ENCODE measurements at places on chromosomes 7 and 10.

- H3K4me3 ChIP-seq, result no peak overlapping the region
- no peak overlapping the region for H3K27ac ChIP-seq
- H3K27me3 ChIP-seq, result no peaks in the 10 kb centered on the region
- peaks cover 9% of the 10 kb centered on the region for H3K4me1 ChIP-seq
- DNase-seq, result no peak
Observed at GRCh38 chr7:11491811-11492210, 340.2 kb downstream of the THSD7A start.

DNA sequence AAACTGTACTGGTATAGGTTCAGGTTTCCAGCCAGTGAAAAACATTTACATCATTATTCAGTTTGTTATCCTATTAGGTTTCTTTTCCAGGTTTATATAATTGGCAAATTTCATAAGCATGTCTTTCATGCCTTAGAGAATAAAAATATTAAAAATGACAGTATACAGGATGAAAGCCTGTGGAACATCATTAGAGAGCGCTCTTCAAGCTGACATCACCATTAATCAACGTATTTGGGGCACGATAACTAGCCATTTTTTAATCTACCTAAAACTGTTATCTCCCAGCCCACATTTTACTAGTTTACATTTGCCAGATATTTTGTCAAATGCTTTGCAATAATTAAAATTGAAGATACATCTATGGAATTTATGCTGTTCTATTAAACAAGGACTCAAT is 714.1 kb downstream of the CNTNAP2 start:
- no peak for DNase-seq
- no peaks in the 10 kb centered on the region for H3K4me1 ChIP-seq
- no peaks in the 10 kb centered on the region for H3K36me3 ChIP-seq
- H3K27me3 ChIP-seq, result no peaks in the 10 kb centered on the region
- H3K27ac ChIP-seq, result no peak overlapping the region

GRCh38 chr7:82131215-82131614 is 312.4 kb downstream of the CACNA2D1 start:
- H3K36me3 ChIP-seq, result no peaks in the 10 kb centered on the region
- no peaks in the 10 kb centered on the region for H3K27me3 ChIP-seq
- H3K27ac ChIP-seq, result no peak overlapping the region

- H3K4me1 ChIP-seq, result peaks cover 24% of the 10 kb centered on the region
- H3K27ac ChIP-seq, result no peak overlapping the region
- H3K36me3 ChIP-seq, result no peaks in the 10 kb centered on the region
- H3K27me3 ChIP-seq, result no peaks in the 10 kb centered on the region
Observed at GRCh38 chr7:81150951-81151361, 232.1 kb upstream of the SEMA3C start.

DNA sequence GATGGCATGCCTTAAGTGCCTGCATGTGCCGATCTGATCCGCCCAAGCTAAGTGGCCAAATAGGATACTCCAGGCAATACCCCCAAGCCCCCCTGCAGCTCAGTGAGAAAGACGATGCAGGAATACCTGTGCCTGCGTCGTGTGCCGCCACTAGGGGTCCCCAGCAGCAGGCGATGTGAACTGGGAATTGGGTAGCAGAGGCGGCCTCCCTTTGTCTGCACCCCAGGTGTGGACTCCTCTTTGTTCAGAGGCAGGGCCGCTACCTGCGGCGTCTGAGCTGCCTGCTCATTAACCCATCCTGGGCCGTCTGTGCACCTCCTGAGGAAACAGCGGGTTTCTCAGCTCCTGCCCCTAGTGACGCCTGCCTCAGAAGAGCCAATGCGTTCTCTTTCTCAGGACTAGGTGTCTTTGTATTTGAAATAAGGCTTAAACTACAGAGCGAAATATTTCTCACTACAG is 4.8 kb upstream of the CHN2 start:
- H3K36me3 ChIP-seq, result peaks cover 13% of the 10 kb centered on the region
- H3K27me3 ChIP-seq, result peaks cover 14% of the 10 kb centered on the region
- no peak overlapping the region for H3K4me3 ChIP-seq

DNA sequence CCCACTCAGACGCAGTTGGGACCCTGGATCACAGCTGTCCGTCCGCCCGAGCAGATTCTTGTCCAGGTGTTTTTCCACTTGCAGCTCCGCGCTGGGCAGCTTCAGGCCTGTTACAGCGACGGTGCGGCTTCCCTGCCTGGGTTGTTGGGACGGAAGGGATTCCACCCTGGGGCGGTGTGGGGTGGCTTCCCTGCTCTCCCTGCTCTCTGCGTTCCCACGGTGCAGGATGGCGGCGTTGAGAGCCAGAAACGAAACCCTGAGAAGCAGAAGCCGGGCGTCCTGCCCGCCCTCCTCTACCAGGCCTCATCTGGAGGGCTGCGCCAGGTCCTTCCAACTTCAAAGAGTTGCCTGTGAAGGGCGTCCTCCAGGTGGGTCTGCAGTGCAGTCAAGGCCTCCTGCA is 194.4 kb downstream of the ADARB2 start:
- H3K4me1 ChIP-seq, result no peaks in the 10 kb centered on the region
- no peak for DNase-seq
- no peak overlapping the region for H3K27ac ChIP-seq
- H3K36me3 ChIP-seq, result no peaks in the 10 kb centered on the region
- H3K27me3 ChIP-seq, result peaks cover 1% of the 10 kb centered on the region

- H3K27me3 ChIP-seq, result peaks cover 27% of the 10 kb centered on the region
- H3K36me3 ChIP-seq, result no peaks in the 10 kb centered on the region
- no peak overlapping the region for H3K27ac ChIP-seq
Observed at GRCh38 chr10:76041551-76041950, 610.1 kb downstream of the LRMDA start.

- no peak for DNase-seq
- H3K27me3 ChIP-seq, result no peaks in the 10 kb centered on the region
- no peak overlapping the region for H3K4me3 ChIP-seq
Observed at GRCh38 chr7:135685306-135686084, 23.2 kb downstream of the STMP1 start.

GRCh38 chr7:45599851-45600706 is 25.9 kb downstream of the ADCY1 start:
- no peaks in the 10 kb centered on the region for H3K4me1 ChIP-seq
- H3K4me3 ChIP-seq, result no peak overlapping the region
- H3K27me3 ChIP-seq, result peaks cover 29% of the 10 kb centered on the region
- DNase-seq, result no peak
- no peaks in the 10 kb centered on the region for H3K36me3 ChIP-seq

- H3K4me1 ChIP-seq, result peaks cover 52% of the 10 kb centered on the region
- no peak overlapping the region for H3K27ac ChIP-seq
- peaks cover 18% of the 10 kb centered on the region for H3K36me3 ChIP-seq
- no peaks in the 10 kb centered on the region for H3K27me3 ChIP-seq
- no peak for DNase-seq
Observed at GRCh38 chr10:3465406-3465891, 292.9 kb upstream of the PITRM1 start.

DNA sequence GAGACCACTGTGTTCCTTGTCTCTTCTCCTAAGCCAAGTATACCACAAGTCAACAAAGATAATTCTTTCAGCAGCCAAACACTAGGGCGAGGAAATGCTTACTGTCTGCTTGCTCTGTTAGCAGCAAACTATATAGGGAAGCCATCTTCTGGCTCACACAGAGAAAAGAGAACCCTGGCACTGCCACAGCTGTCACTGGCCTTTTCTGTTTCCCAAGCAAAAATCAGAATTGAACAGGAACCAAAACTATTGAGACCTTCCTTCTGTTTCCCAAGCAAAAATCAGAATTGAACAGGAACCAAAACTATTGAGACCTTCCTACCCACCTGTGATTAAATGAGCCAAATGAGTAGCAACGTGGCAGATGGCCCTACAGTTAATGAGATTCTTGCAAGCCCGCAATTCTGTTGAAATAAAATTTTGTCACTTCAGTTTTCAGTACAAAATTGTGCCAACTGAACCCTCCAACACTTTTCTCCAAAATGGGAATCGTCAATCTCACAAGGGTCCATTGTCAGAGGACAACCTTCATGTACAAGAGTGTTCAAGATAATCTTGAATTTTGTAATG is 54.5 kb downstream of the LRRTM3 start:
- H3K36me3 ChIP-seq, result no peaks in the 10 kb centered on the region
- no peaks in the 10 kb centered on the region for H3K4me1 ChIP-seq
- H3K27me3 ChIP-seq, result no peaks in the 10 kb centered on the region
- no peak overlapping the region for H3K4me3 ChIP-seq
- DNase-seq, result no peak
- H3K27ac ChIP-seq, result no peak overlapping the region

DNA sequence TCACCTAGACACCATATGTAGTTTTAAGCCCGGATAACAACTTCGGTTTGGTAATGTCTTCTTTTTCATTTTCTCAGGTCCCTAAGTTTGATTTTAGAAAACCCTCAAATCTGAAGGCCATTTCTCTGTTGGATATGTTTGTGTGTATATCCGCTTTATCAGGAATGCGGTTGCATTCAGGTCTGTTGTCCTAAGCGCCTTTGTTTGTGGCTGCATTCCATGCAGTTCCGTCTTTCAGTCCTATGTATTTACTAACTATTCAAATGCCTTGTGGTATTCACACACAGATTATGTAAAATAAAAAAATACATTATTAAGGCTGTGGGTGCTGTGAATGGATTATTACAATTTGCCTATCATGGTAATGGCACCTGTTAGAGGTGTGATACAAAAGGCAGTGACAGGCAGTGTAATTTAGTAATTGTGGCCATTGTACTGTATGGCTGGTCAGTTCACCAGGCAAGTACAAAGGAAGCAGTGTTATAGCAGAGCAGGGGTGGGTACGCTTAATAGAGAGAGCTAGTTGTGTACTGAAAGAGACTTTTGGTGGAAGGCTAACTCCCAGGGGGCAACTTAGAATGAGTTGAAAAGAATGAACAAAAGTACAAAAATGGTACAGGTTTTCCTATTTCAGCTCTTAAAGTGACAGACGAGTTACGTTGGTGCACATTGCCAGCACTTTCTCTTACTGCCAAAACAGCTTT is 136.4 kb downstream of the VTI1A start:
- H3K27me3 ChIP-seq, result no peaks in the 10 kb centered on the region
- no peaks in the 10 kb centered on the region for H3K4me1 ChIP-seq
- H3K36me3 ChIP-seq, result no peaks in the 10 kb centered on the region
- no peak overlapping the region for H3K27ac ChIP-seq

DNA sequence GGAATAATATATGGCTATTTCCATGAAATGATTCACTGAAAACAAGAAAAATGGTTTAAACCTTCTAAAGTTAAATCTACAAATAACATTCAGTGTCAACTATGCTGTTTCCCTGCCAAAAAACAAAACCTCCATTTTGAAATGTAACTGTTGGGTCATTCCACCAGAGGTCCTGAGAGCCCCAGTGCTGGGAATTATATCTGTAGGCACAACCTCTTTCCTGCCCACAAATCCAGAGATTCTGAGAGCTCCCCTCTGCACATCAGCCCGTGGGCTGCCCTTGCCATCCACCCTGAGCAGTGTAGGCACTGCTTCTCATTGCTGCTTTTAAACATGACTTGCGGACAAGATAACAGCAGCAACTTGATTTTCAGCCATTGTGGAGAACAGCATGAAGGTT is 198.6 kb downstream of the TMEM178B start:
- no peak overlapping the region for H3K27ac ChIP-seq
- no peak for DNase-seq
- no peaks in the 10 kb centered on the region for H3K4me1 ChIP-seq
- H3K36me3 ChIP-seq, result no peaks in the 10 kb centered on the region

GRCh38 chr7:35286986-35287385 is 33.1 kb upstream of the TBX20 start:
- H3K27ac ChIP-seq, result no peak overlapping the region
- H3K36me3 ChIP-seq, result no peaks in the 10 kb centered on the region

- DNase-seq, result no peak
- H3K27ac ChIP-seq, result no peak overlapping the region
- H3K4me3 ChIP-seq, result no peak overlapping the region
- H3K27me3 ChIP-seq, result peaks cover 14% of the 10 kb centered on the region
- no peaks in the 10 kb centered on the region for H3K36me3 ChIP-seq
- no peaks in the 10 kb centered on the region for H3K4me1 ChIP-seq
Observed at GRCh38 chr10:124294811-124295770, 123.6 kb downstream of the OAT start.

DNA sequence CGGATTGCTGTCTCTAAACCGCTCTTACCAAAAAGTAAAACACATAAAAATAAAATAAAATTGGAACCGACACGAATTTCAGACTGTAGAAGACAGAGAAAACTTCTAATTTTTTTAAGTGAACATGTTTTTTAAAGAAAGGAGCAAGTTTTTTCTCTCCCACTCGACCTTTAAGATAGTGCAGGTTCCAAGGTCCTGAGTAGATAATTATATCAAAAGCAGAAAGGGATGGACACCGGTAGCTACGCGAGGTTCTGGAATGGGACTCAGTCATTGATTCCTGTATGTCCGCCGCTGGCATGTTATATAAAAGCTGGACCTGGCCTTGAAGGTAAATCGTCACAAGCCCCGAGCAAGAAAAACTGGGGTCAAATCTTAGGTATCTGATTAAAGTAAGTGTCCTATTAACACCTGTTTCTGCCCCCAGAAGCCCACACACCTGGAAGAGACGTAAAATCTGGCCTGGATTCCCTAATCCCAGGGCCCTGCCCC is 462 bp upstream of the CISD1 start:
- H3K36me3 ChIP-seq, result peaks cover 41% of the 10 kb centered on the region
- no peaks in the 10 kb centered on the region for H3K27me3 ChIP-seq
- H3K4me3 ChIP-seq, result peak overlapping the region; percentile 100
- DNase-seq, result no peak

DNA sequence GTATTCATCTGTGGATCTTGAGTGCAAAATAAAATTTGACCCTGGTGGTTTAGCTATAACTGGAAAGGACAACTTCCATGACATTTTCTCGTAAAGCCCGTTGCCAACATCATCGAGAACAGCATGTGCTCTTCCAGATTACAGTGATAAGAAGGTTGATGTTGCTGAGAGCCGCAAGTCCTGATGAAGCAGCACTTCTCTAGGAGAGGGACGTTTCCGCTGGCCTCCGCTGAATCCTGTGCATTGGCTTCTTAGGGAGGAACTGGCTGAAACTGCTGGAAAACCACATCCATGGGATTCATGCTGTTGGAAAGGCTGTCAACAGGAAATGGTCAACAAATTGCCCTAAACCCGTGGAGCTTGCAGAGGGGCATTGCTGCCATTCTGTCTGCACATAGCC is 21.4 kb upstream of the ABCB5 start:
- no peaks in the 10 kb centered on the region for H3K27me3 ChIP-seq
- no peak overlapping the region for H3K4me3 ChIP-seq
- DNase-seq, result no peak
- no peak overlapping the region for H3K27ac ChIP-seq
- H3K36me3 ChIP-seq, result no peaks in the 10 kb centered on the region
- peaks cover 32% of the 10 kb centered on the region for H3K4me1 ChIP-seq

- H3K27ac ChIP-seq, result no peak overlapping the region
- no peak overlapping the region for H3K4me3 ChIP-seq
- H3K36me3 ChIP-seq, result no peaks in the 10 kb centered on the region
- no peak for DNase-seq
- H3K4me1 ChIP-seq, result no peaks in the 10 kb centered on the region
Observed at GRCh38 chr7:69184339-69184738, 413.9 kb upstream of the AUTS2 start.

DNA sequence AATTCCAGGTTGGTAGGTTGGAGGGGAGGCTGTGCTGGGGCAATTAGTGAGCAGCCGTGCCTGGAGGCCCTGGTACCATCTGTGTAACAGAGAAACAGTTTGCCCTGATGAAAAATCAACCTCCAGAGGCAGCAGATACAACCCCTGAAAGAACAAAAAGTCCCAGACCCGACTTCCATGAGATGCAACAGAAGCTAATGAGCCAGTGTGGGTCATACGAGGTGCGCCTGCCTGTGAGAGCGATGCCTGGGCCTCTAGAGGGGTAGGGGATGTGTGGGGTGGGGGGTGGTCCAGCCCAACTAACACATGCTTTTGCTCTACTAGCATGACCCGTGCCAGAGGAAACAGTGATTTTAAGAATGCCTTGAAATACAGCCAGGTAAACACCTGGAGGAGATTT is 39.3 kb downstream of the CELF2 start:
- H3K27me3 ChIP-seq, result no peaks in the 10 kb centered on the region
- H3K4me1 ChIP-seq, result no peaks in the 10 kb centered on the region
- no peaks in the 10 kb centered on the region for H3K36me3 ChIP-seq

Measured in Calu3 (cell line).